ENCODE measurements at places on chromosomes 11 and 22.
A peak's percentile ranks its signal among the peaks of the same experiment; 100 is the strongest.

DNA sequence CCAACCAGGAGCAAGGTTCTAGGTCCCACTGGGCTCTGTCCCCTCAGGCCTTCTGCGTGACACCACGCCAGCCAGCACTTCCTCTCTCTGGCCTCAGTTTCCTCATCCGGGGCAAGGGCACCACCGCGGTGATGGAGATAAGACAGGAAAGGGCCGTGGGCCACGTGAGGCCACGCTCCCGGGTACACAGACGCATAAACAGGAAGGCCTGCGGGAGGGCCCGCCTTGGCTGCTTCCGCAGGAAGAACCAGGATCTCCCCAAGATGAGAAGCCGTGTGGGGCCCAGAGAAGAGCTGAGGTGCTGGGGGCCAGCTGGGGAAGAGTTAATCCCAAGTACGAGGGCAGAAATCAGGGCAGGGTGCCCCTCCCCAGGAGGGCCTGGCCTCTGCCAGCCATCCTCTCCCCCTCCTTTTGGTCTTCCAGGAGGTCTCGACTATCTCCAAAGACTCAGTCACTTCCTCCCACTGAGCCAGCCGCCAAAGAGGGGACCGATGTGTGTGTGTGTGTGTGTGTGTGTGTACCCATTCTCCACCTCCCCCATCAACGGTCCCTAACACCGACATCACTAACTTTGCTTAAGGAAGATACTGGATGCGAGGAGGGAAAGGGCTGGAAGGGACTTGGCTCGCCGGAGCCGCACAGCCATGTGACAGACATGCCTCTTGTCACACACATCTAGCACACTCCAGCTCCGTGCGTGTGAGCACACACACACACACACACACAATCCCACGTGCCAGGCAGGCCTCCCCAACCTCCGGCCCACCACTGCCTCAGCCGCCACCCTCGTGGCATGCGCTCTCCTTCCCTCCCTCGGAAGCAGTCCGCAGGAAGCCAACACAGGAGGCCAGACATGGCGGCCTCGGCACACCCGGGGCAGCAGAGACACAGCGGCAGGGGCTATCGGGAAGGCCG lies 1.4 kb downstream of the MFNG start:
- no peak for DNase-seq

DNA sequence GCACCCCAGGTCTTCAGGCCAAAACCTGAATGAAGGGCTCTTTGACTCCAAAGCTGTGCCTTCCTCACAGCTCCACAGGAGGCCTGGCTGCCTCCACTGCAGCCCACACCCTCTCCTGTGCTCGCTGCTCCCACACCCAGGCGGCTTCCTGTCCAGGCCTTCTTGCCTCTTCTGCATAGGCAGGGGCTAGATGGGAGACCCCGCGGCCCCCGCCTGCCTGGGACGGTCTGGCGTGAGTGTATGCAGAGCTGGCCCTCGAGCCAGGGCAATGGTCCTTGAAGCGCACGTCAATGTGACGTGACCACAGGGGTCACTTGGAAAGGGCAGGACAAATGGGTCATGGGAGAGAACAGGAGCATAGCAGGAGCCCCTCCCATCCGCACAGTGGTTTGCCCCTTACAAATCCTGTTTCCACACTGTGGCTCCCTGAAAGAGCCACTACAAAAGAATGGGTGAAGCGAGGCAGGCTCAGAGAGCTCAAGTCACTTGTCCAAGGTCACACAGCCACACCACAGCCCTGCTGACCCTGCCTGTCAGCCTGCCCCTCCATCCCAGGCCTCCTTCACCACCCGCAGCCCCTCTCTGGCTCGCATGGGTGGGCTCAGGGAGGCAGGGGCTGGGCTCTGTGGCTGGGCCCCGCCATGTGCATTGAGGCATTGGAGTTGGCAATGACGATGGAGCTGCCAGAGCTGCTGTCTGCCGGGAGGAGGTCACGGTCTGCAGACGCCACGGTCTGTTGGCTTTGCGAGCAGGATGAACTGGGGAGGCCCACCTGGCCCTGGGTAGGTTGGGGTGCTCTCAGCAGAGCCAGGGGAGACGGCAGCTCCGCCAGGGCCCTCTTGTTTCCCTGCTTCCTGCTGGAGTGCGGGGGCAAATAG lies 71.2 kb upstream of the WNT11 start:
- DNase-seq = no peak

DNA sequence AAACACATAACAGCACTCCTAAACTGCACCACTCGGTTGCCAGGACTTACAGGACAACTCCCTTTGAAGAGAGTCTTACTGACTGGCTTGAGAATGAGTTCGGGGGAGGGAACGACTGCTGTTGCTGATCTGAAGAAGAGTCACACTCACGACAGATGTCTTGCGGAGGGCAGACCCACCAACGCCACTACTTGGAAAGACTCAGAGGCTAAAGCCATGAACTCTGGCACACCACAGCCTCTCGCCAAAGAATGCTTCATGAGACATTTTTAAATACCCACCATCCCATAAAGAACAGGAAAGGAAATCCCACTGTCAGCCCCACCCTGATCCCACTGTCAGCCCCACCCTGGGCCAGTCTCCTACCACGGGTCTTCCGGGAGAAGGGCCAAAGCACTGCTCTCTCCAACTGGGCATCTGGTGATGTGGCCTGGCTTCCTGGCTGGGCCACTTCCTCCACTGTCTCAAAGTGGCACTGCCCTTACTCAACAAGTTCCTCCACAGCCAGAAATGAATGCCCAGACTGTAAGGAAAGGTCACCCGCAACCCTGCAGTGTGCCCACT lies 73.6 kb downstream of the MICAL3 start:
- no peak for DNase-seq

DNA sequence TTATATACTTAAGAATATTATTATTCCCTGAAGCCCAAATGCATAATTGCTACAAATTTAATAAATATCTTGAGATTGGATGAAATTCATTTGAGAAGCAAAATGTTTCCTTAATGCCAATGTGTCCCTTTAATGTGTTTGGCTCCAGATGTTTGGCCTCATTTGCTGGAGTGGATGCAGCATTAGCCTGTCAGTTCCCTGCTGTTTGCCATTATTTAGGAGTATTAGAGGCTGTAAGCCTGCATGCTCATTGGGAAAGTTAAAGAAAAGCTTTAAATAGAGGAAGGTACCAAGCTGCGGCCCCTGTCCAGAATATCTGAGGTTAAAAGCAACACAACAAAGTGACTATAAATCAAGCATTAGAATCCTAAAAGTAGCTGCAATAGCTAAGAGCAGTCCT lies 54.8 kb upstream of the PITPNB start:
- DNase-seq = peak; percentile 22

DNA sequence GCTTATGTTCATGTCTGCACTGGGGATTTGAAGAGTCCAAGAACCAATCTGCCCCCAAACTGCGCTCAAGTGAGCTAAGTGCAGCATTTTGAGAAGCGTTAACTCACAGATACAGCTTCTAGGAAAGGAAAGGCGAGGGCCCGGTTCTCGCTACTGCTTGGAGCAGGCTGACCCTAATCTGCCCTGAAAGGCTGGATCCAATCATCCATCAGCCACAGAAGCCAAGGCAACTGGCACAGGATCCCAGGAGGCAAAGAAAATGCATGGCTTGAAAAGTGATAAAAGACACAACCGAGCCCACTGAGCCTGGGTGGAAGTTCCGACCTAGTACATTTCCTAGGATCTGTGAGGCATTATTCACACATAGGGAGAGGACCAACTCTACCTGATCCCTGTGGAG lies 174.8 kb downstream of the LARGE1 start:
- peak; percentile 33 for DNase-seq

DNA sequence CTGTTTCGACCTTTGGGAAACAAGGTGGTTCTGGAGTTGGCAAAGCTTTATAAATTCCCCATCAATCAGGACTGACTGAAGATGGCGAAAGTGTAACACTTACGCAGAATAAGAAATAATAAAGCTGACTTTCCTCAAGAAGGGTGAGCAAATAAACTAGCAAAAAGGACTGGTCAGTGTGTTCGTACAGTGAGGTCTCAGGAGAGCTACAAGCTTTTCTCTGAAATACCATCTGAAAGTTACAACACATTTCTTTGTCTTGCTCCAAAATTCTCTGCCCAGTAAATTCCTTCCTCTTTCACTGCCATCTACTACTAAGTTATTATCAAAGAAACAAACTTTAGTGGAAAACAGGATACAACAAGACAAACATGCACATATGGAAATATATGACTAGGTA lies 13.4 kb downstream of the PITPNB start:
- no peak for DNase-seq

DNA sequence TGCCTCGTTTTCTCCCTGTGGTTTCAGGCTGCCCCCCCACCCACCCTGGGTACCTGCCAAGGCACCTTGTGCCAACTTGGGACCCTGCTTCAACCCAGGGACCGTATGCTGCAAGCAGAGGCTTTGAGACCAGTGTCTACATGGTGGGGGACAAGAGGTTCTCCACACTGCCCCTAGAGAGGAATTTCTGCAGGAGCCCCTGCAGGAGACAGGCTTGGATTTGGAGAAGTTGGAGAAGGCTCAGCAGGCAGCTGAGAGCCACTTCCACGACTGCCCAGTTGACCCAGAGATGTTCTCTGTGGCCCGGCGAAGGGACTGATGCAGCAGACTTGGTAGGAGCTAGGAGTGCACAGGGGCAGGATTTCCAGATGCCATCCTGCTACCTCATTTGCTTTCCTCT lies 20.1 kb upstream of the NNMT start:
- no peak for DNase-seq

GRCh38 chr11:39345834-39346442 lies 2113.5 kb downstream of the LRRC4C start:
- DNase-seq = no peak

GRCh38 chr11:11149671-11150459 lies 203.2 kb downstream of the CSNK2A3 start:
- no peak for DNase-seq

- DNase-seq = peak; percentile 90
Measured at GRCh38 chr11:82900277-82901164, at the start of gene PRCP. PRCP (minus strand) TSS chr11:82900430; CDS start chr11:82900402, 28 bp downstream.

DNA sequence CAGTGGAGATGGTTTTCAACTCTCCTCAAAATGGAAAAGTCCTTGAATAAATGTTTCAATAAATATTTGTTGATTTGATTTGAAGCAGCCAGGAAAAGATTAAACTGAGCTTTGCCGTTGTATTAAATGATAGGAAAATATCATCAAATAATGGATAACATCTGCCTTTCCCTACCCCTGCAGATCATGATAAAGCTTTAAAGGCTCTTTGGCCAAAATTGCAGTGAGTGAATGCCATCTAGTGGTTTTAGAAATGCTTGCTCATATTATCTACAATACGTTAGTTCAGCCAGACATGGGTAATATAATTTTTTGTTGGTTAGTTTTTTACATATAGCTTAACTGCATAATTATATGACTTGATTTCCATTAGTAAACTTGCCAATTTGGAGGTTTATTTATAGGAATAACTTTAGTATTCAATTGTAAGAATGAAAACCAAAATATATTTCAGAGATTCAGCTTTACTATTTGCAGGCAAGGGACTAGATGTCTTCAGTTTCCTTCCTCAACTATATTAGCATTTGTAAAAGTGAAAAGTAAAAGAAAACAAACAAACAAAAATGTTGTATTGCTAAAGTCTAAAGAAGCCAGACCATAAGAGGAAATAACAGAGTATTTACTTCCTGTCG lies 159.2 kb downstream of the MSANTD4 start:
- DNase-seq = peak; percentile 64

- DNase-seq = no peak
Measured at GRCh38 chr11:13339195-13340153, 61.9 kb downstream of the BMAL1 start.

Data from retina (tissue), 1 donor.